ENCODE measurements at places on chromosomes 3 and 15.

DNA sequence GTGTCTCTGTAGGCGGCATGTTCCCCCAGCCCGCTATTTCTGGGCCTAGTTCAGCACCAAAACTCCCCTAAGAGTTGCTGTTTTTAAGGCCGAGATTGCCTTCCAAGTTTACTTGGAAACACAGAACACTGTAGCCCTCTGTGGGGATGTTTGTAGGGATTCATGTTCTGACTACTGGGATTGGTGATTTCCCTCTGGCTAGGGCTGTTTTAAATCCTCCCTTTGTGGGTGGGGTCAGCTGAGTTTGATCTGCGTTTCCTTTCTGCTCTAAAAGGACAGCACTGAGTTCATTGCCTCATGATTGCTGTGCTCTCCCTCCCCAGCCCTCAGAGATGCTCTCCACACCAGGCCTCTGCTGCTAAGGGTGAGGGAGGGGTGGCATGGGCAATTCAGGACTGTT is 640.6 kb upstream of the DPPA4 start:
- no peak for DNase-seq

DNA sequence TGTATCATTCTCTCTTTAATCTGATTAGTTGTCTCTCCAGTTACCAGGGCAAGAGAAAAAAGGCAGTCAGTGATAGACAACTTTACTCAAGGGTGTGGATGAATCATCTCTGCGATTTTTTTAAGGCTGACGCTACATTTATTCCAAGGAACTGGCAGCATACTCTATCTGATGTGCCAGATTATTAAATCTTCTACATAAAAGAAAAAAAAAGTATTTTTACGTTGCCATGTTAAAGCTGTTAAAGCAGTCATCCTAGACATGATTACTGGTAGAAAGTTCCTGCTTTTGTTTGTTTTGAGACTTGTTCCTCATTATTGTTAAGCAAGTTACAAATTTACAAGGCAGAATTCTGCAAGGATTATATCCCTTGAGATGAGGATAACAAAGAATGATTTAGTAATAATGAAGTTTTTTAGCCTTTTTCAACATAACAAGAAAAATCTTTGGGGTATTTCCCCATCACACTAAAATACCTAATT is 121.7 kb downstream of the CBLB start:
- DNase-seq = no peak

- DNase-seq = no peak
Observed at GRCh38 chr3:71201939-71202338, 381.6 kb downstream of the FOXP1 start.

DNA sequence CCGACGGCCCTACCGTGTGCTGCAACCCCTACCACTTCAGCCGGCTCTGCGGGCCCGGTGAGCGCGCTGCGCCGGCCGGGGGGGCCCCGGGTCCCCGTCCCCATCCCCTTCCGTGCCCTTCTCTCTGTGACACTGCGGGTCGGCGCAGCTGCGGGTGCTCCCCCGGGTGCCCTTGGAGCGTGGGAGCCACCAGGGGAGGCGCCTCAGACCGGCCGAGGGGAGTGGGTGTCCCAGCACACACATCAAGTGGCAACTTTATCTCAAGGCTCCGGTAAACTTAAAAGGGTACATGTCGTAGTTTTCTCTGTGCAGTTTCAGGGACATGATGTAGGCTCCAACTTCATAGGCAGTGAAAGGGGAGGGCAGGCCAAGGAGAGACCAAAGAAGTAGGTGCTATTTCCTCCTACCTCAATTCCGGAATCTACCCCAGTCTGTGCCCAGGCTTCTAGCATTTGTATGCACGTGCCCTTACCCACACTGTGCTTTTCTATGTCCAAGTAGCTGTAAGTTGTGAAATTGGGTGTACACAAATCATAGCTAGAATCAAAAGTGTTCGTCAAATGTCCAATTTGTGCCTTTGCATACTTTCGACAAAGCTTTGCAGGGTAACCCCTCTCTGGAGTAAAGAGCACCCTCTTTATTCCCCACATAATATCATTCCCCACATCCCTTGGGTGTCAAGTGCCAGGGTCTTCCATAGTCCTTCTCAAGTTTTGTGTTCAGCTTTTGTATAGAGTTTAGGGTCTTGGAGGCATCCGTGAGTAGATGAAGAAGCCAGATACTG is 2.2 kb downstream of the SMAD6 start:
- no peak for DNase-seq

DNA sequence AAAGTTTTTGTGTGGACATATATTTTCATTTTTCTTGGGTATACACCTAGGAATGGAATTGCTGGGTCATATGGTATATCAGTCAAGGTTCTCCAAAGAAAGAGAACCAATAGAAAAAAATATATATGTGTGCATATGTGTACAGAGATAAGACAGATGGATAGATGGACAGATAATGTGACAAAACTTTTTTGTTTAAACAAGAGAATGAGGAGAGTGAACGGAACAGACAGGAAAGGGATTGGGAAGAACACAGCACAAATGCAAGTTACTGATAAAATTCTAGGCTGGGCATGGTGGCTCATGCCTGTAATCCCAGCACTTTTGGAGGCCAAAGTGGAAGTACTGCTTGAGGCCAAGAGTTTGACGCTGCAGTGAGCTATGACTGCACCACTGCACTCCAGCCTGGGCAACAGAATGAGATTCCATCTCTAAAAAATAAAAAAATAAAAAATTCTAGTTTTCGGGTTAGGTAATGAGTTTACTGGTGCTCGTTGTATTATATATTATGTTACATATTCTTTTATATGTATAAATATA is 50.0 kb downstream of the HSPBAP1 start:
- DNase-seq = no peak

DNA sequence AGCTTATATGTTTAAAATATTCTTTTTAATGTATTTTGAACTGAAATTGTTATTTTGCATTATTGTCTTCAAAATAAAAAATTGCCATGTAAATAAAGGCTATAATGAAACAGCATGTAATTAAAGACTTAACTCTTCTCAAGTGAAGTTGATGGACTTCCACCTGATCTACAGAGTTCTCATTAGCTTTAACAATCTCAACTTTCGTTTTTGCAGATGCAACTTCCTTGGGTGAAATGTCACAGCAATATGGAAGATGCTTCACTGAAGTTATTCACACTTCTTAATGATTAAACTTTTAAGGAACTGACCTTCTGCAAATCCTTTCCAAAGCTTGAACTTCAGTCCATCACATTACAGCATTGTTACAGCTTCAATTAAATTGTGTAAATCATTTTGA is 63.6 kb downstream of the OSTN start:
- DNase-seq = no peak

- DNase-seq = no peak
Observed at GRCh38 chr3:187935623-187936156, 190.4 kb upstream of the BCL6 start.

GRCh38 chr3:155342344-155342743 is 48.9 kb upstream of the STRIT1 start:
- no peak for DNase-seq

GRCh38 chr15:70314018-70314354 is 216.3 kb upstream of the TLE3 start:
- DNase-seq = no peak

- no peak for DNase-seq
Observed at GRCh38 chr15:96702589-96702988, 372.1 kb downstream of the NR2F2 start.

- no peak for DNase-seq
Observed at GRCh38 chr15:94834494-94834893, 603.1 kb downstream of the MCTP2 start.

- no peak for DNase-seq
Observed at GRCh38 chr3:100783619-100784018, 74.3 kb downstream of the TFG start.

DNA sequence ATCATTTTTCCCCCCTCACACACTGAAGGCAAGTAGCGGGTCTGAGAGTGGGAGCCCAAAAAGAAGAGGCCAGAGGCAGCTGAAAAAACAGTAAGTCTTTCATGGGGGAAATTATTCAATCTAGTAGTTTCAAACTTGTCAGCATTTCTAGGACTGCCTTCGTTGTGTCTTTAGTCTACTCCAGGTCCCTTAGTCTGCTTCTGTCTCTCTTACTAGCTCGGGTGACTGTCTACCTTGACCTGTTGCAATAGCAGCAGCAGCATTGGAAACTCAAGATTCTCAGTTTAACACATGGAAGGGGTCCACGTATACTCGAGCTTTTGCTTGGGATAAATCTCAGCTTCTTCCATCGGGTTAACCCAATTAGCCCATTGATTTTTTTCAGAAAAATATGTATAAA is 28.9 kb downstream of the CHD2 start:
- no peak for DNase-seq

GRCh38 chr15:65286069-65286703 is 497 bp downstream of the PARP16 start:
- DNase-seq = peak; percentile 11

DNA sequence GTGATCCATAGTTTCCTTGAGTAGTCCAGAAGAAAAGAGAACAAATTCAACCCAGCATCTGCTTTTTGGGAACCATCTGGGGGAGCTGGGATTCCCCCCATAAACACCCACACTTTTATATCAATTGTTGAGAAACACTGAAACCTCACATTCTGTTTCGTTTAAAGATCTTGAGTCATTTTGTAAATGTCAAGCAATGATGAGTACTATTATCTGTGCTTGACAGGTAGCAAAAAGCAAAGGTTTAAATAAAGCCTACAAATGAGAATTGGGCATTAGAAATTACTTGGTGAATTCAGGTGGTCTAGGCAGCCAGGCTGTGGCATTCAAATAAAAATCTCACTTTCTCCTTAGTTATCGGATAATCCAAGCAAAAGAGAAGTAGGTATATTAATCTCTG is 75.7 kb downstream of the TMEM266 start:
- DNase-seq = no peak

DNA sequence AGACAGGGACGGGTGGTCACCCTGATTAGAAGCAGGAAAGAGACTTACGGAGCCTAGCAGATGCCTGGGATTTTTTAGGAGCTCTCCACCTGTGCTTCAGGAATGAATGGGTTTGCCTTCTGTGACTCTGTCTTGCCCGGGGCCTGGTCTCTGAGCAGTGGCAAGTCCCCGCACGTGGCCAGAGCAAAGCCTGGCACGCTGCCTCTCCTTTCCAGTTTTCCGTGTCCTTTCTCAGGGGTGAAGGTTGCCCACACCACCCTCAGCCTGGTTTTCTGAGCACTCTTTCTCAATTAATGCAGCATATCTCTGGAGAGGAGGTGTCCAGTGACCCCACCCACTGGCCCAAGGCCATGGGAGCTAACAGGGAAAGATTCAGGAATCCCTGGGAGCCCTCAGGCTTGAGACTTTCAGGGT is 14.5 kb upstream of the CHST14 start:
- DNase-seq = no peak

DNA sequence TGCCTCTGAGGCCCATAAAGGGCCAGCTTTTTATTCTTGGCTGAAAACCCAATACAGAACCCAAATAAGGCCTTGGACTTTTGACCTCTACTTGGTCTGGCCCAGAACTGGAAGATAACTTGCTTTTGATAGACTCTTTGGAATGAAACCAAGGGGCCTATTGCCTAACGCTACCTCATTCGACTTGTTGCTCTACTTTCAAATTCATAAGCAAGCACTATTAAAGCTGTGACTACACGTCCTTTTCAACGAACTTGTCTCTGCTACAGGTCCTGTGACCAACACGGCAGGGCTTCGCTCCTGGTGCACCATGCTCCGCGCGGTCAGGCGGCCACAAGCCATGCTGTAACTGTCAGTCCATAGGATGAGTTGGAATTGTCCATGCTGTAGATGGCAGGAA is 385.4 kb downstream of the MFSD1 start:
- no peak for DNase-seq

GRCh38 chr15:67458331-67459029 is 62.5 kb upstream of the C15orf61 start:
- no peak for DNase-seq

GRCh38 chr3:11499144-11499543 is 144.6 kb downstream of the VGLL4 start:
- no peak for DNase-seq

DNA sequence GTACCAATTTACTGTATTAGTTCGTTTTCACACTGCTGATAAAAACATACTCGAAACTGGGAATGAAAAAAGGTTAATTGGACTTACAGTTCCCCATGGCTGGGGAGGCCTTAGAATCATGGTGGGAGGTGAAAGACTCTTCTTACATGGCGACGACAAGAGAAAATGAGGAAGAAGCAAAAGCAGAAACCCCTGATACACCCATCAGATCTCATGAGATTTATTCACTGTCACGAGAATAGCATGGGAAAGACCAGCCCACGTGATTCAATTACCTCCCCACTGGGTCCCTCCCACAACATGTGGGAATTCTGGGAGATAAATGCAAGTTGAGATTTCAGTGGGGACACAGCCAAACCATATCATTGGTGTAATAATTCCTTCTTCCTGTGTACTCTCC is 69.6 kb downstream of the C3orf20 start:
- DNase-seq = no peak

GRCh38 chr3:37622999-37623883 is 238.4 kb upstream of the CTDSPL start:
- DNase-seq = no peak

- no peak for DNase-seq
Observed at GRCh38 chr15:34233614-34234013, 8.8 kb downstream of the EMC4 start.

- DNase-seq = no peak
Observed at GRCh38 chr3:30586806-30587486, 19.5 kb upstream of the TGFBR2 start.

- no peak for DNase-seq
Observed at GRCh38 chr3:186854146-186854545, 11.6 kb downstream of the ADIPOQ start.

- DNase-seq = no peak
Observed at GRCh38 chr3:173733029-173733652, 335.6 kb downstream of the NLGN1 start.

GRCh38 chr3:171900446-171900845 is 57.3 kb downstream of the TMEM212 start:
- DNase-seq = no peak

- DNase-seq = no peak
Observed at GRCh38 chr3:156795890-156796481, 30.2 kb upstream of the LEKR1 start.

GRCh38 chr3:46712191-46713049 is 5.2 kb downstream of the PRSS50 start:
- DNase-seq = no peak

GRCh38 chr3:50564321-50564720 is 3.2 kb downstream of the C3orf18 start:
- no peak for DNase-seq

GRCh38 chr3:153658136-153658535 is 463.1 kb upstream of the ARHGEF26 start:
- no peak for DNase-seq

DNA sequence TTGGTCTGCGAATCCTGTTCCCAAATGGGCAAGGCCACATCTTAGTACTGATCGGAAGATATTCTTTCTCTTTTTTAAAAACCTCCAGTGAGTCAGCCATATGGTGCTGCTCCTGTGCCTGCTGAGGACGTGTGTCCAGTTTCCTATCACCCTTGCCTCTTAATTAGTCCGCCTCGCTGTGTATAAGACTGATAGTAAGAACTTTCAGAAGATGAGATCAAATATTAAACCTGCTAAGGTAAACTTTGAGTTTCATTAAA is 612 bp downstream of the UBA5 start:
- DNase-seq = no peak

- no peak for DNase-seq
Observed at GRCh38 chr3:420584-420983, 224.0 kb downstream of the CHL1 start.

Measured in HL-60 (cell line).